T-helper 1 cell treated with Interleukin-12 subunit alpha and Interleukin-12 subunit beta and Interleukin-4 antibody, amounts not matched to agents 30 ng/mL and 1 ng/mL, for 36 hours (primary cell): ENCODE measurements at places on chromosomes 12 and 14. TPM values are rescaled to one million over a fixed set of nuclear protein-coding genes. Genes with fewer than 3 reads are reported as not detected.

REP15 gene
- total RNA-seq: 1.4 and 1.8 TPM in 2 replicates

CD163 gene
- total RNA-seq: not detected in 2 replicates

SDSL gene
- total RNA-seq: 1.3 and 2.4 TPM in 2 replicates

MIP gene
- not detected in 2 replicates for total RNA-seq

ADAM20 gene
- 0.51 and 0.56 TPM in 2 replicates for total RNA-seq

SLC6A15 gene
- total RNA-seq: not detected in 2 replicates

CLEC1B gene
- total RNA-seq: not detected in 2 replicates

IFI27L1 gene
- 32.2 and 32.4 TPM in 2 replicates for total RNA-seq

AKAP5 gene
- 1.8 TPM in 2 replicates for total RNA-seq

NFE2 gene
- not detected in 2 replicates for total RNA-seq
